ENCODE measurements at places on chromosomes 3 and 15.

GRCh38 chr15:92524874-92525565, 130.6 kb downstream of the FAM174B start:
- no peak for DNase-seq

DNA sequence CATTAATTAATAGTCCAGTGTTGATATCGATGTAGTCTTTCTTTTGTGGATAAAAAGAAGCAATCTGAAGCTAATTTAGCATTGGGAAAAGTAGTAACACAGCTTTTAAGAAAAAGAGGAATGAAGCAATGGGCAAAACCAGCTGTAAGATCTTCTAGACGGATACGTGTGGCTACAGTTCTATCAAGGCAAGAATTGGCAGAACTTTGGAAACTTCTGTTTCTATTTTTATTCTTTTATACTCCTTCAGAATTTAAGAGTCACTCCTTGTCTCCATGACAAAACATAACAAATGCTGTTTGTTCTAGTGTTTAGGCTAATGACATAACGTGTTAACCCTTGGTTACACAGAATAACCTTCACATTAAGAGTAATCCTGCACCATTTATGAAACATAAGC, 289.2 kb downstream of the ROBO2 start:
- no peak for DNase-seq

- no peak for DNase-seq
These were observed 27.9 kb downstream of the EID1 start for GRCh38 chr15:48905847-48906246.

- DNase-seq: no peak
These were observed 8.7 kb upstream of the P2RY12 start for GRCh38 chr3:151393146-151393830.

DNA sequence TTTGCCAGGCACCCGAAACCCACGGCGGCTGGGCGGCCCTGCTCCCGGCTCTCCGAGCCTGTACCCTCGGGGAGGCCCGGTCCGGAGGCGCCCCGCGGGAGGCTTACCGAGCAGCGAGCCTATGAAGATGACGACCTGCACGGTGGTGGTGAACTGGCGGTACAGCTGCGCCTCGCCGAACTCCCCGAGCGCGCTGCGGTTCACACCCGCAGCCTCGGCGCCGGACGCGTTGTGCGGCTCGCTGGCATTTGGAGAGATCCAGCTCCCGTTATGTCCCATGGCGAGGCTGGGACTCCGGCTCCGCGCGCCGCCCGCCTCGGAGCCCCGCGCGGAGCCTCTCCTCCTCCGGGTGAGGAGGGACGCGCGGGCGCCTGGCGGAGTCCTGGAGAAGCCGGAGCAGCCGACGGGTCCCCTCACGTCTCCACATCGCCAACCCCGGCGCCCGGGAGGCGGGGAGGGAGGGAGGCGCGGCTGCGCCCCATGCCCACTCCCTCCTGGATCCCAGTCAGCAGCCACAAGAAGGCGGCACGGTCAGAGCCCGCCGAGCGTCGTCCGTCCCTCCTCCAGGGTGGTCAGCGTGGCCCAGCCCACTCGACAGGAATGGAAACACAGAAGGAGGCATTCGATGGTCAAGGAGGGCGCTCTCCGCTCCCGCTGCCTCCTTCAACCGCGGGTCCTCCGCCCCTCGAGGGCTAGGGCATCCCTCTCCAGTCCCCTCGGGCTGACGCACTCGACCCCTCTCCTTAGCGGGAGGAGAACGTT, at the start of gene GPR176:
GPR176 (minus strand) TSS at position 519 of the 762 bp plus-strand sequence; CDS start at position 279, 240 bp downstream.
- no peak for DNase-seq

GRCh38 chr3:66237552-66237951, 16.8 kb downstream of the SLC25A26 start:
- DNase-seq: no peak

- no peak for DNase-seq
These were observed 163.2 kb downstream of the MAGI1 start for GRCh38 chr3:65875393-65876027.

- DNase-seq: no peak
These were observed 53.8 kb upstream of the CPOX start for GRCh38 chr3:98647197-98647596.

DNA sequence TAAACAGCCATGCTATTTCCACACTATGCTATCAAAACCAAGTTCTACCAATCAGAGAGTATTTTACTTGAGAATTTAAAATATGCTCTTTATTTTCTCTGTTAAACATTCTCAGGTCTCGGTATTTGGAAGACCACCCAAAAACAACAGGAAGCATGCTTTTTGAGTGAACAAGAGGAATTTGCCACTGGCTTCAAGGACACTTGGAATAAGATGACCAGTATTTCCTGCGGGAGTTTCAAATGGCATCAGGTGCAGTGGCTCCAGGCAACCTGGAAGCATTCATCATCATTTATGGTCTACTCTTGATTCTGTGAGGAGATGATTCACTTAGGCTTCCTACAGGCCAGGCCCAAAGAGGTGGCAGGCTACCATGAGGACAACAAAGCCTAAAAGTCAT, 305.7 kb upstream of the ATP11B start:
- no peak for DNase-seq

GRCh38 chr3:145359040-145359439, 801.9 kb downstream of the PLOD2 start:
- DNase-seq: no peak

- no peak for DNase-seq
These were observed 301 bp downstream of the PCBP4 start for GRCh38 chr3:51966922-51967383.

DNA sequence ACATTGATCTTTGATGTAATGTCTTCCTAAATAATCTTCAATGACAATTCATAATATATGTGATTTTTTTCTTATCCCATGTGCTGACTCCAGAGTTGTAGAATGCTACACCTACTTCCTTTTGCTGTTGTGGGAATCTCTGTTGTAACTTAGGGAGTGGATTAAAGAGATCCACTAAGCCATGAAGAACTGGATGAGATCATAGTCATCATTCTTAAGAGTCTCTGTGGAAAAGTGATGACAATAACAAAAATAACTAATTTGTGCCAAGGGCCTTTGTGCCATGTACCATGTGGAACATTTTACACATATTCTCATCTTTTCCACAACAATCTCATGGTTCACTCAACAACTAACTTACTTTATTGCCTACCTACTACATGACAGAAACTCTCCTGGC, 162.9 kb upstream of the PDZRN3 start:
- no peak for DNase-seq

GRCh38 chr3:6994081-6994668, 133.3 kb downstream of the GRM7 start:
- DNase-seq: no peak

DNA sequence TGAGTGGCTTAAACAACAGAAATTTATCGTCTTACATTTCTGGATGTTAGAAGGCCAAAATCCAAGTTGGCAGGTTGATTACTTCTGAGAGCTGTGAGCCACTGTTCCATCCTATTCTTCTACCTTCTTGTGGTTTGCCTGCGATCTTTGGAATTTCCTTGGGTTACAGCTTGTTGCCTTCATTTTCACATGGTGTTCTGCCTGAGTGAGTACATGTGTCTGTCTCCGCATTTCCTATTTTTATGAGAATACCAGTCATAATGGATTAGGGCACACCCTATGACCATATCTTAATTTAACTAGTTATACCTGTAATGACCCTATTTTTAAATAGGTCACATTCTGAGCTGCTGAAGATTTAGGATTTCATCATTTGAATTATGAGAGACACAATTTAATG, 294.3 kb downstream of the CNTN4 start:
- no peak for DNase-seq

DNA sequence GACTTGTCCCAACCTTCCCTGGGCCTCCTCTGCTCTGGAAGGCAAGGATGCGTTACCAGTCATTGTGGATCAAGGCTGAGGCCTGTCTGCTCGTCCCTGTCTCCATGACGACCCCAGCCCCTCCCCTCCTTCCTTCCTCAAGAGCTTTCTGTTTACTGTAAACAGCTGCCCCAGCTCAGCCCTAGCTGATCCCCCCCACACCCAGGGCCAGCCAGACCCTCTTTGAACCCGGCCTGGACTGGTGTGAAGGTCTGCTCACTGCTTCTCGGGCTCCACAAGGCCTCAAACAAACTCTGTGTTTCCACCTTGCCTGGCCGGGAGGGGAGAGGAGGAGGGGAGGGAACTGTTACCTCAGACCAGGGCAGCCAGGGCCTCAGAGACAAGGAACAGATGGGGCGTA, 16.9 kb downstream of the VPS18 start:
- DNase-seq: no peak

DNA sequence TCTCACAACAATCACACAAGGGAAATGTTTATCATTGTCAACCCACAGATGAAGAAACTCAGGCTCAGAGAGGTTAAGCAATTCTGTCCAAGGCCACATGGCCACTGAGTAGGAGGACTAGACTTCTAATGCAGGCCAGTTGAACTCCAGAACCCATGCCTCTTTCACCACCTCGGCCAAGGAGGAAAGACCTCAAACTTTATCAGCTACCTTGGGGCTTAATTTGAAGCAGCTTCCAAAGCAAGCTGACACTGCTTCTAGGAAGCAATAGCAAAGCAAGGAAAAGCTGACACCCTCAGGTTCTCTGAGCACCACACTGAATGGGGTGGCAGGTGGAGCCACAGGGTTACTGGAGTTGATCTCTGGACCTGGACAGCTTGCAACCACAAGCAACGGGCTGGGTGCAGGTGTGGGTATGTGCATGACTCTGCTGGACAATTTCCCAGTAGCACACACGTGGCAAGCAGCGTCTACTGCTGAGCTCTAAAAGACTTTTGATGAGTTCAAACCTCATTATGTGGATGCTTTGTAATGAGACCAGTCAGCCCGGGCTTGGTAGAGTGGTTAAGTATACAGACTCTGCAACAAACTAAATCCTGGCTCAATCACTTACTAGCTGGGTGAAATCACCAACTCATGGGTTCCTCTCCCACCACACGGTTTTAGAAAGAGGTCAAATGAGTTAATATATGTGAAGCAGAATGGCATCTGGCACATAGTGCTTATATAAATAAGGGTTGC, 23.1 kb downstream of the CCNL1 start:
- DNase-seq: no peak

DNA sequence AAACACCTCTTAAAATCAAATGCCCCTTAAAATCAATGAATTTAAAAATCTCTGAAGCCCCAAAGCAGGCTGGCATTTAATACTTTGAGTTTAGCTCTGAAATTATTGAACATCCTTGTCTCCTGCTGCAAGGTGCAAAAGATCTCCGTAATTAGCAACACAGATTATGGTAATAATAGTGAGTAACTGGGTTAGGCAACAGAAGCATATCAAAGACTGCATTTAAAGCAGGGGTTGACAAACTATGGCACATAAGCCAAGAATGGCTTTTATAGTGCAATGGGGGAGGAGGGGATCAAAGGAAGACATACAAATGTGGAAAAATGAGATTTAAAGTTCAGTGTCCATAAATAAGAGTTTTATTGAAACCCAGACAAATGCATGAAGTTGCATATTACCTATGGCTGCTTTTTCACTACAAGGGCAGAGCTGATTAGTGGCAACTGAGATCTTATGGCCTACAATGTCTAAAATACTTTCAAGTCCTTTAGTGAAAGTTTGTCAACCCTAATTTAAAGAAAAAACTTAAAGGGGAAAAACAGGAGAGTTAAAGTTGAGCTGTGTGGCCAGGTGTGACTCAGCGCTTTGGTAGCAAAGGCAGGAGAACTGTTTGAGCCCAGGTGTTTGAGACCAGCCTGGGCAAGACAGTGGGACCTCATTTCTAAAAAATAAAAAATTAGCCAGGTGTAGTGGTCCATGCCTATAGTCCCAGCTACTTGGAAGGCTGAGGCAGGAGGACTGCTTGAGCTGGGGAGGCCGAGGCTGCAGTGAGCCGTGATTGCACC, 157.6 kb downstream of the TBL1XR1 start:
- DNase-seq: no peak

DNA sequence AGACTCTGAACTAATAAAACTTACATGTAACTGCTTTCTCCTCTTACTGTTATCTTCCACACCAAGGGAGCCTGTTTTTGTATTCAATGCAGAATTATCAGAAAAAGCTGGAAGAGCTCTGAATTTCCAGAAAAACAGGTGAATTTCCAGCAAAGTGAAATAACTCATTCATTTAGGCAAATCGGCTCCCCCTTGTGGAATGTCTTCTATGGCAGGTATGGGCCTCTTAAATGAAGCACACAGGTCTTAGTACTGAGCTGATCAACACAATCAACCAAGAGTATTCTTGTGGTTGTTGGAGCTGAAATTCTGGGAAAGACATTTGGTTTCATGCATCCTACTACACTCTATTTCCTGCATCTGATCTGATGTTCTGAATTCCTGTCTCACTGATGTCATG, 31.0 kb upstream of the PTPRG start:
- no peak for DNase-seq

GRCh38 chr3:149480326-149481017, 6.0 kb downstream of the TM4SF4 start:
- no peak for DNase-seq

DNA sequence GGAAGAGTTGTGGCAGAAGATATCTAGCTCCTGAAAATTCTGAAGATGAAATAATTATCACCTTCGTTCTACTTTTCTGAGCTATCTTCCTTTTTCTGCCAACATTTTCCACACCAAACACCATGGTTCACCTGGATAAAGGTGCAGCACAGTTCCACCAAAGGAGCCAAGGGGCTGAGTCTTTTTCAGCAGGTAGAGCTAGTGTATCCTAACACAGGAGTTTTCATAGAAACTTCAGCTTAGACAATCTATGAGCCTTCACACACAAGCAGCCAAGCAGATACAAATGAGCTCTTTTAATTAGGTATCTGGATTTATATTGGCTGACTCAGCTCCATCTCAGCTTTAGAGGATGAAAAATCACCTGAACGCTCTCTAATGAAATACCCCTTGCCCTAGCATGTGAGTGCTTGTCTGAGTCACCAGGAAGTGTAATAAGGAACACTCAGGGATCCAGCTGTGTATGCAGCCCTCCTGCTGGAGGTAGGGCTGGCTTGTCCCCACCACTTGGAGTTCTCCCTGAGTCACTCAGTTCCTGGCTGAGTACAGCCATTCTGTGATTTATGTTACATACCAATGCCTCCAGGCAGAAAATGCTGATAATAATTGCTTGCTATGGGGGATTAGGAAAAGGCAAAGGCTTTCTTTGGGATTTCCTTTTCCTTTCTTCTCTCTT, 385.7 kb downstream of the LSAMP start:
- DNase-seq: no peak

- DNase-seq: no peak
These were observed 7.2 kb downstream of the NRROS start for GRCh38 chr3:196646666-196647216.

- DNase-seq: no peak
These were observed 142.3 kb upstream of the STRIT1 start for GRCh38 chr3:155435821-155436220.

GRCh38 chr3:153216928-153217327, 54.9 kb downstream of the RAP2B start:
- no peak for DNase-seq

GRCh38 chr3:158471639-158472294, 99.2 kb upstream of the MLF1 start:
- no peak for DNase-seq

DNA sequence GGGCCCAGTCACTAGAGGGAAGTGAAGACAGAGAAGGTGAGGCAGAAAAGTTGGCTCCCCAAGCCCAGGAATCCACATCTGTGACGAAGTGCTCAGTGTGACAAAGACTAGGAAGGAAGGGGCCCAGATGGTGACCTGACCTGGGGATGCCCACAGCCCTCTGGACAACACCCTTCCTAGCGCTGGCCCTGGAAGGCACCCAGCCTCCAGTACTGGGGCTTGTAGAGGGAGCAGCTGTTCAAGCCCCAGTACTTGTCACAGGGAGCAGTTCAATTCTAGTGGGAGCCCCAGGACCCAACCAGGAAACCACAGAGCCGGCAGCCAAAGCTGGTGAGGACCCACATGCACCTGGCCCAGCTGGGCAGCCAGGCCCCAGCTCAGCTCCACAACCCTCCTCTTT, 190.8 kb downstream of the XXYLT1 start:
- DNase-seq: no peak

Data from T follicular helper cell (primary cell).